GM12864 (cell line): ENCODE measurements at places on chromosomes 1 and 21.

DNA sequence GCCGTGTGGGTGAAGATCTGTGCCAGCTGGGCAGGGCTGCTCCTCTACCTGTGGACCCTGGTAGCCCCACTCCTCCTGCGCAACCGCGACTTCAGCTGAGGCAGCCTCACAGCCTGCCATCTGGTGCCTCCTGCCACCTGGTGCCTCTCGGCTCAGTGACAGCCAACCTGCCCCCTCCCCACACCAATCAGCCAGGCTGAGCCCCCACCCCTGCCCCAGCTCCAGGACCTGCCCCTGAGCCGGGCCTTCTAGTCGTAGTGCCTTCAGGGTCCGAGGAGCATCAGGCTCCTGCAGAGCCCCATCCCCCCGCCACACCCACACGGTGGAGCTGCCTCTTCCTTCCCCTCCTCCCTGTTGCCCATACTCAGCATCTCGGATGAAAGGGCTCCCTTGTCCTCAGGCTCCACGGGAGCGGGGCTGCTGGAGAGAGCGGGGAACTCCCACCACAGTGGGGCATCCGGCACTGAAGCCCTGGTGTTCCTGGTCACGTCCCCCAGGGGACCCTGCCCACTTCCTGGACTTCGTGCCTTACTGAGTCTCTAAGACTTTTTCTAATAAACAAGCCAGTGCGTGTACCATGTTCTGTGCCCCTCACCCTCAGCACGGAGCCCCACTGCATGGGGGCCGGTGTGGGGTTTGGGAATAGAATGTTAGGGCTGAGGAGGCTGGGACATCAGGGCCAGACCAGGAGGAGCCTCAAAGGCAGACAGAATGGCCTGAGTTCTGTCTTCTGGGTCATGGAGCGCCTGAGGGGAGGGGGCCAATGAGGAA, 21.3 kb downstream of the SERINC2 start:
- no peak for DNase-seq

DNA sequence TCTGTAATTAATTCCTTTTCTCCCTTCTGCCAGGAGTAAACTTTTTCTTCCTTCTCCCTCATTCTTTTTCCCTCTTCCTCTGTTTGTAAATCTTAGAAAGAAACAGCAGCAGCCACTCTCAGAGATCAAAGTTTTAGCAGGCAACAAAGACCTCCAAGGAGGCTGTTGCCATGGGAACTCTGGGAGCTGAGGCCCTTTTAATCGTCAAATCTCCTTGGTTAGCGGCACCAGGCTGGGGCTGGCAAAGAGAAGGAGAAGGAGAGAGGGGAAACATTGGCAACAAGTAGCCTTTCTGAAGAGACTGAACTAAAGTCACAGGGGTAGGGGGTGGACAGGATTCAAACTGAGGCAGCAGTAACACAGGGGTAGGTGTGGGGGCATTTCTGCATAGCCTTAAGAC, 25.2 kb downstream of the ILDR2 start:
- no peak for DNase-seq

- DNase-seq, result no peak
These were observed 37.3 kb upstream of the SLC19A1 start for GRCh38 chr21:45579383-45580180.

- no peak for DNase-seq
These were observed 178.0 kb downstream of the MATN1 start for GRCh38 chr1:30545365-30545764.
